ENCODE measurements at places on chromosomes 12 and 14. TPM values are rescaled to one million over a fixed set of nuclear protein-coding genes. Genes with fewer than 3 reads are reported as not detected.

The LMNTD1 gene
- 0.08 TPM for total RNA-seq

The CPNE8 gene
- 8.0 TPM for total RNA-seq

GRCh38 chr12:1083151-1083888, 92.3 kb downstream of the ERC1 start:
- no peak for DNase-seq

- no peak for DNase-seq
Observed at GRCh38 chr12:89326239-89327040, 25.9 kb downstream of the DUSP6 start.

GRCh38 chr12:105477873-105478272, 147.4 kb downstream of the C12orf75 start:
- DNase-seq, result no peak

- DNase-seq, result no peak
Observed at GRCh38 chr12:48021485-48022179, 17.4 kb upstream of the COL2A1 start.

DNA sequence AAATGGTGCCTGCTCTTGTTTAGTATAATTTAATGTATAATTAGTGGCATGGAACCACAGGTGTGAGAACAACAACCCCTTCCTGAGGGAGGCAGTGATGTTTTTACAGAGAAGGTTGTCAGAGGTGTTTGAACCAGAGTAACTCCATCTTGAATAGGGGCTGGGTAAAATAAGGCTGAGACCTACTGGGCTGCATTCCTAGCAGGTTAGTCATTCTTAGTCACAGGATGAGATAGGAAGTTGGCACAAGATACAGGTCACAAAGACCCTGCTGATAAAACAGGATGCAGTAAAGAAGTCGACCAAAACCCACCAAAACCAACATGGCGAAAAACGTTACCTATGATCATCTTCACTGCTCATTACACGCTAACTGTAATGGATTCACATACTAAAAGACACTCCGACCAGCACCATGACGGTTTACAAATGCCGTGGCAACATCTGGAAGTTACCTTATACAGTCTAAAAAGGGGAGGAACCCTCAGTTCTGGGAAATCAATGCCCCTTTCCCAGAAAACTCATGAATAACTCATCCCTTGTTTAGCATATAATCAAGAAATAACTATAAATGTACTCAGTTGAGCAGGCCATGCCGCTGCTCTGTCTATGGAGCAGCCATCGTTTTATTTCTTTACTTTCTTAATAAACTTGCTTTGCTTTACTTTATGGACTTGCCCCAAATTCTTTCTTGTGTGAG, 47.8 kb upstream of the LTA4H start:
- DNase-seq, result no peak
